ENCODE measurements at places on chromosomes 7 and 10. TPM values are rescaled to one million over a fixed set of nuclear protein-coding genes. Genes with fewer than 3 reads are reported as not detected.

- DNase-seq, result no peak
Measured at GRCh38 chr7:48691788-48692187, 232.6 kb upstream of the CDC14C start.

GRCh38 chr7:94975336-94975735 lies 67.9 kb downstream of the PPP1R9A start:
- DNase-seq, result peak; percentile 75

DNA sequence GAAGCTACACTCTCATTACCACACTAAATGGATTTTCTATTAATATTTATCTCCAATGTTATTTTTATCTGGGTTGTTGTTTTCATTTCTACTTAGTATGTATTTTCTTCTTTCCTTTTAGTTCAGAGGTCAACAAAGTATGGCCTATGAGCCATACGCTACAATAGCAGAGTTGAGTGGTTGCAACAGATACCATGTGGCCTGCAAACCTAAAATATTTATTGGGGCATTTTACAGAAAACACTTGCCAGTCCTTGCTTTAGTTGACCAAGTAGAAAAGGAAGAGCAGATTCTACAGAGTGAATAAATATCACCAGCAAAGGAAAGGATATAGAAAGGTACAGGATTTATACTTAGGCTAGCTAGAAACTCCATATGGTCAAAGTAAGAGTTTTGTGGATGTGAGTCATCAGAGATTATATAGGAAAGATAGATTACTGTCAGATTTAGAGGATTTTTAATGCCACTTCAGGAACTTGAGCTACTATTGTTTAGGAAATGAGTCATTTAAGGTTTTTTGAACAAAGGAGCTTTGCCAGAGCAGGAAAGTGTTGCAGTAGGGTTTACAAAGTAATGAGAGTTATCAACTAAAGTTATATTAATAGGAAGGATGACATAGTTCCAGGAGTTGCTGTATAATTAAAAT lies 323.3 kb upstream of the KAT6B start:
- DNase-seq, result peak; percentile 77

DNA sequence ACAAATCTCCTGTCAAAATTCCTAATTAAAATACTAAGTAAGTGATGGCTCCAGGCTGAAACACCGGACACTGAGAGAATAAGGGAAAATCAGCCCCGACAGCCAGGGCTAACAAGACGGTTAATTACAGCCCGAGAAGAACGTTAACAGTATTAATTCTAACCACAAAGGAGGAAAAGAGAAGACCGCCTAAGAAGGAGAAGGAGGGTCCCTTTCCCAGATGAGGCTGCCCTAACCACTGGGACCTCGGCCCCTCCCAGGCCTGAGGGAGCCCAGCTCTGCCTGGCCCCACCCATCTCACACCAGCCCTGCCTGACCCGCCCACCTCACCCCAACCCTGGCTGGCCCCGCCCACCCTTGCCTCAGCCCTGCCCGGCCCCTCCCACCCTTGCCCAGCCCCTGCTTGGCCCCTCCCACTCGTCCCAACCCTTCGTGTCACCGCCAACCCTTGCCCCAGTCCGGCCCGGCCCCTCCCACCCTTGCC lies 51.3 kb downstream of the PWWP2B start:
- DNase-seq, result no peak

DNA sequence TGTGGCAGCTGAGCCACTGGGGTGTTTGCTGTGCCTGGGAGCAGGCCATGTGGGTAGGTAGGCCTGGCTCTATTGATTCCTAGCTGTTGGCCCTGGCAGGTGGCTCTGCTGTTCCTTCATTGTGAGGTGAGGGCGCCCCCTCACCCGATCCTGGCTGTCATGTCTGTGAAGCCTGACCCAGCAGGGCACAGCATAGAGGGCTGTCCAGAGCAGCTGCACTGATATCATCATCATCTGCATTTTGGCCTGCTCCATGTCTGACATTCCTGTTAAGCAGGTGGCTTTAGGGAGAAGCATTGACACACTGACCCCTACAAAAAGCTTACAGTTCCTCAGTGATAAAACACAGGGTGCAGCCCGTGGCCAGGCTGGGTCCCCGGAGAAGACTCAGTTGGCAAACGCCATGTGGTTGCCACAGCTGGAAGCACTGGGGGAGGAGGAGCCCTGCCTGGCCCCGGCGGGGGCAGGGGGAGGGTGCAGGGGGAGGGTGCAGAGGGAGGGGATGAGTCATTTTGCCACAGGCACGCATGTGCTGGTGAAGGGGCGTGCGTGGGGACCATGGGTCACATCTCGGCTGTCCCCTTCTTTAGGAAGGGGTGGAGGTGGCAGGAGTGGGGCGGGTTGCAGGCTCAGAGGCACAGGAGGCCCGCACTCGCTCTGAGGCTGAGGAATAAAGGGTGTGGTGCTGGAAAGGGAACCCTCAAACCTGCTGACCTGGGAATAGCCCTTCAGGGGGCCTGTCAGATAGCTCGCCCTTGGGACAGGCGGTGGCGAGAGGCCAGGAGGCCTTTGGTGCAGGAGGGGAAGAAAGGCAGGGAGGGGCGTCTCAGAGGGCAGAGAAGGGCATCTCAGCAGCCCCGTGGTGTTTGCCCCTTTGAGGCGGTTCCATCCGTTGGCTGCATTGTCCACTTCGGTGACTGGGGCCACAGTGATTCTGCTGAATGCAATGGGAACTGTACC lies 31.6 kb downstream of the IKZF1 start:
- no peak for DNase-seq

DNA sequence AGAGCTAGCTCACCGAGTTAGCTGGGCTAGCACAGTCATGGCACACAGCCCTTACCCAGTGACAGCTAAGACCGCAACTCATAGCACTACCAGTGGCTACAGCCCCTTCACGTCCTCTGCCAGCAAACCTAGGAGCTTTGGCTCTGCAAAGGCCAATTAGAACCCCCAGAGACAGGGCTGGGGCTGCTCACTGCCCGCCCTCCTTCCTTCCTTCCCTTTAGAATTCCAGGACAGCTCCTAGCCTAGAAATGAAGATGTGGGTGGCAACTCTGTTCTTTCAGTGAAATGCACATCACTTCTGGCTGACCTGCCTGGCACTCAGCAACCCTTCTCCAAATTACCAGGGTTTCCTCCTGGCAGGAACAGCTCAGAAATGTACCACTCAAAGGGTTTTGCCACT lies 99.9 kb downstream of the FAM53B start:
- DNase-seq, result no peak

The CARD11 gene
- total RNA-seq, result 6.6 TPM

The FRMPD2 gene
- 0.39 TPM for total RNA-seq

DNA sequence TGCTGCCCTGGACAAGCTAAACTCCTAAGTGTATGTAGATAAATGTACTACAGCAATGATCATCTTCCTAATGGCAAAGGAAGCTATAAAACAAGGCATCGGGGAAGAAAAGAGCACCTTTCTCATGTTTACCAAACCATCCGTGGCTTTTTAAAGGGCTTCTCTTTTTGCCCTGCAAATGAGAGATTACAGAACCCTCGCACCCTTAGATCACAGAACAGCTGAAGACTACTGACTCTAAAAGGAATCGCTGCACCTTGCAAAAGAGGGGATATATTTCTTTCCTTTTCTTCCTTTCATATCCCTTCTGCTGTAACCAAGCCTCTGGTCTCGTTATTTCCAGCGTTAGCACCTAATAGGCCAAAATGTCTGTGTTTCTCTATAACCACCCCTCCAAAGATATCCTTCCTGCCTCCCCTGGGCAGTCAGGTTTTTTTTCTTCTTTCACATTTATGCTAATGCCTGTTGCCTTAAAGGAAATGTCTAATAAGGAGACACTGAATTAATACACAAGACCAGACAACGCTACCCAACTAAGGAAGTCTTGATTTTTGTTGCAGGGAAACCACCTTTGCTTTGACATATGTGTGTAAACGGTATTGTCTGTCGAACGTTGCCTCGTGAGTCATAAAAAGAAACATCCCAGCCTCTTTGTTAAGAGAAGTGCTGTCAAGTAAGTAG lies 10.5 kb downstream of the ST8SIA6 start:
- no peak for DNase-seq

DNA sequence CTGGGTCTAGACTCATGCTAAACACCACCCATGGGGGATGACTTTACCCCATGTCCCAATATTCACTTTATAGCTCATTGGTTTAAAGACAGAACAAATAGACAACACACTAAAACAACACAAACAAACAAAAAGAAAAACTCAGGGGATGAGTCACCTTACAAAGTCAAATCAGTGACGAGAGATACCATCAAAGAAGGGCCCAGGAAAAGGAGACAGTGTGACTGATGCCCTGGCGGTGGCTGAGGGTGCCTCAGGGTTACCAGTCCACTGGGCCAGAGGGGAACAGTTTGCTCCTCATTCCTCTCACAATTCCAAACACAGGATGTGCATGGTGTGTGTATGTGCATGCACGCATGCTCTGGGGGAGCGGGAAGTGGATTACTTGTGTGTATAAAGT lies 171.3 kb upstream of the PRKCQ start:
- DNase-seq, result no peak

- no peak for DNase-seq
Measured at GRCh38 chr7:50185951-50186682, 93.1 kb upstream of the ZPBP start.

DNA sequence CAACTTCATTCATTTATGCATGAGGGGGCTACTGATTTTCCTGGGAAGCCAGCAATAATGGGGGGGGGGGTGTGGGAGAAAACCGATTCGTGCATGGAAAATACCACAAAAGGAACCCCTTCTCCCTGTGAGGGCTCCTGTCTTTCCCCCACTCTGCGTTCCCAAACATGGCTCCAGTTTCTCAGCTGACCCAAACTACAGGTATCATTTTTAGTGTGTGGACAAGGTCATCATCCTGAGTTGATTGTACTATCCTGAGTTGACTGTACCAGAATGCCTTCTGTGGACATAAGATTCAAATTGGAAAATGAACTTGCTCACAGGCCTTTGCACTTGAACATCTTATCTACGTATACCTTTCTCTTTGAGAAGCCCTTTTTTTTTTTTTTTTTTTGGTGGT lies 49.9 kb downstream of the ZRANB1 start:
- no peak for DNase-seq

The VSTM4 gene
- total RNA-seq, result 1.1 TPM

GRCh38 chr7:105016709-105017656 lies 3.0 kb downstream of the KMT2E start:
- DNase-seq, result peak; percentile 67

DNA sequence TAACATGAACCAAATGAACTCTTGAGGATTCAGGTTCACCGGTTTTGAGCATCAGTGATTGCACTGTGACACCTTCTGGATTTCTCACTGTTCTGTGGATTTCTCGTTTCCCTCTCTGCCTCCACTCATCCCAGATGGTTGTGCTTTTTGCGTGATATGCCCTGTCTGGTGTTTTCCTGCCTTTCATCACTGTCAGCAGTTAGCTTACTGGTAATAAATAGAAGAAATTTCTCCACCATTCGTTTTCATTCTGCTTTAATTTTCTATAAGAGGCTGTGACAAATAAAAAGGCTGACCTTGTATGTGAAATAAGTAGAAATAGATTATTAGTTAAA lies 16.2 kb downstream of the BPGM start:
- DNase-seq, result no peak

The ELFN1 gene
- 18.0 TPM for total RNA-seq
